ENCODE measurements at places on chromosomes 1 and 21.

DNA sequence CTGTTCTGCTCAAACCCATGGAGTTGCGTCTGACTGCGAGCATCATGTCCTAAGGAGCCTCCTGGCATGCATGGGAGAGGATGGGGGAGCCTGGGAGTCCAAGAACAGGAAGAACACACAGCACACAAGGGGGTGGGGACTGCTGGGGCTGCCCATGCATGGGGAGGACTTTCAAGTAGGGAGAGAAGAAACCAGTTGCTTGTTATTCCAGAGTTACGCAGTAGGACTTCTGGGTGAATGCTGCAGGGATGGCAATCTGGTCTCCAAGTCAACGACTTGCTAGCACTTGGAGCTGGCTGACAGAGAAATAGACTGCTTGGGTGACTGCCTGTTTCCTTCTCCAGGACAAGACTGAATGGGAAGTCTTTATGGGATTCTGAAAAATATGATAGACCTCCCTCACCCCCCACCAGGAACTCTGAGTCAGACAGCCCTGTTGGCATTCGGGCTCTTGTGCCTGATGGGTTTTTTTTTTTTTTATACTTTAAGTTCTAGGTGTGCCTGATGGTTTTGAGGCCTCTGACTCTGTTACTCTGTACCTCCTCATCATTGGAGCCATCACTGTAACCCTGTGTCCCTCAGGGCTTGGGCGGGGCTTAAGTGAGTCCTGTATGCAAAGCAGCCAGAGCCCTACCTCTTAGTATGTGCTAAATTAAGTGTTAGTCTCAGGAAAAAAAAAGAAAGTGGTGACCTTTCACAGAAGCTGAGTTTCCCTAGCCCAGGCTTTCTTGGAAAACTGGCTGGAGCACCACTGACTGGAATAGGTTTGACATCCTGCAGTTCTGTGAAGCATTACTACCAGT lies 30.3 kb downstream of the MAP3K21 start:
- no peak for DNase-seq

DNA sequence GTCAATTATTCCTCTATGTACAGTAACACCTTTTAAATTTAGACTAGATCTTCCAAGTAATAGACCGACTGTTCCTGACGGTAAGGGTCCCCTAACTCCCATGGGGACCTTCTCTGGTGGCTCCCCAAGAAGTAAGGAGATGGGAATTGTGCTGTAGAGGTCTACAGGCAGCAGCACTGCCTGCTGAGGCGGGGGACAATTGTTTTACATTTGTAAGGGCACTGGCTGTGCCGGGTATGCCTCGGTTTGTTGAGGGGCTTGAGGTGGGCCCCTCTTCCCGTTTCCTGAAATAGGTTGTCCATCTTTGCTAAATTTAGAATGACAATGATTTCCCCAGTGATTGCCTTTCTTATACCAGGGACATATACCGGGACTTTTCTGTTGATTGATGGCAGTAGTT lies 13.1 kb upstream of the L1TD1 start:
- no peak for DNase-seq

DNA sequence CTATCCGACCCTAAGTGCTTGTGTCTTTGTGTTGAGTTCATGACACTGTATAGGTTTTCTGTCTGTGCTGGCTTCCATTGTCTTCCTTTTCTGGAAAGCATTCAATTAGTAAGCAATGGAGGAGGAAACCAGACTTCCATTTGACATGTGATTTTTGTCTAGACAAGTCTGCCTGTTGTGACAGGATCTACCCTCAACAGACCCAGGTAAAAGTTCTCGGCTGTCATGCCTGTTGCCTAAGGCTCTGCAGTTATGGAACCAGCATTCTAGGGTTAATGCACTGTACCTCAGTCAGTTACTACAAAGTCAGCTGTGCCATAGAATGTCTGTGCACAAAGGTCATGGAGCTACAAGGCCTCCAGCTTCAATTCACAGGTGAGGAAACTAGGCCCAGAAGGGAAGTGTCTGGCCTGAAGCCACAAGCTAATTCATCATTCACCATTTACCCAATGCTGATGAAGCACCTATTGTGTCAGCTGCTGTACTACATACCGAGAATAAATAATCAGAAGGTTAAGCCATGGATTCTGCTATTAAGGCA lies 72.3 kb downstream of the PLPP3 start:
- DNase-seq = no peak

DNA sequence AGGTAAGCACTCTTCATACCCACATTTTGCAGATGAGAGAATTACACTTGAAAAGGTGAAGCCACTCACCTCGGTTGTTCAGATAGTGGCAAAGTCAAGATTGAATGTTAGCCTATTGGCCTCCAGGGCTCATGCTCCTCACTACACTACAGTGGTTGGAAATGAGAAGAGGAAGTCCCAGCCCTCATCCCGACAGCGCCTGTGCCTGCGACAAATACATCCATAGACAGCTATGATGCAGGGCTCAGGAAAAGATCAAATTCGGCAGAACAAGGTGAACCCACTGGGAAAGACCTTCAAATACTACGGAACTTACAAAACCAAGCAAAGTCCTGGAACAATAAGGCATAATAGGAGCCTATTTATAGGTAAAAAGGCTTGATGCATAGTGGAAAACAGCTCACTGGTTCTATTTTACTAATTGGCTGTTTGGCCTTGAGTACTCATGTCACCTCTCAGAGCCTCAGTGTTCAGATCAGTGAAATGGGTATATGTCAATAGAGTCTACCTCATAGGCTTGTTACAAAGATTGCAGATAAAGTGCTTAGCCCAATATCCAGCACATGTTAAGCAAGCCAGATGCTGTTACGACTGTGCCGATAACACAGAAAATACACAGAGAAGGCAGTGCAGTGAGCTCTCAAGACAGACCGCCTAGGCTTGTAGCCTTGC lies 3.5 kb downstream of the SPOCD1 start:
- DNase-seq = no peak

DNA sequence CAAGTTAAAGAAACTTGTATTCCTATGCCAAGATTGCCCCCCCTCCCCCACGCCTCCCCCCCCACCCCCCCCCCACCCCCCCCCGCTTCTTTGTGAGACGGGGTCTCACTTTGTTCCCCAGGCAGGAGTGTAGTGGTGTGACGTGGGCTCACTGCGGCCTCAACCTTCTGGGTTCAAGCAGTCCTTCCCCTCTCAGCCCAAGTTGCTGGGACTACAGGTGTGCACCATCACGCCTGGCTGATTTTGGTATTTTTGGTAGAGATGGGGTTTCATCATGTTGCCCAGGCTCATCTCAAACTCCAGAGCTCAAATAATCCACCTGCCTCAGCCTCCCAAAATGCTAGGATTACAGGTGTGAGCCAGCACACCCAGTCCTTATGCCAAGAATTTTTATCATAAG lies 136.6 kb downstream of the POU2F1 start:
- no peak for DNase-seq

DNA sequence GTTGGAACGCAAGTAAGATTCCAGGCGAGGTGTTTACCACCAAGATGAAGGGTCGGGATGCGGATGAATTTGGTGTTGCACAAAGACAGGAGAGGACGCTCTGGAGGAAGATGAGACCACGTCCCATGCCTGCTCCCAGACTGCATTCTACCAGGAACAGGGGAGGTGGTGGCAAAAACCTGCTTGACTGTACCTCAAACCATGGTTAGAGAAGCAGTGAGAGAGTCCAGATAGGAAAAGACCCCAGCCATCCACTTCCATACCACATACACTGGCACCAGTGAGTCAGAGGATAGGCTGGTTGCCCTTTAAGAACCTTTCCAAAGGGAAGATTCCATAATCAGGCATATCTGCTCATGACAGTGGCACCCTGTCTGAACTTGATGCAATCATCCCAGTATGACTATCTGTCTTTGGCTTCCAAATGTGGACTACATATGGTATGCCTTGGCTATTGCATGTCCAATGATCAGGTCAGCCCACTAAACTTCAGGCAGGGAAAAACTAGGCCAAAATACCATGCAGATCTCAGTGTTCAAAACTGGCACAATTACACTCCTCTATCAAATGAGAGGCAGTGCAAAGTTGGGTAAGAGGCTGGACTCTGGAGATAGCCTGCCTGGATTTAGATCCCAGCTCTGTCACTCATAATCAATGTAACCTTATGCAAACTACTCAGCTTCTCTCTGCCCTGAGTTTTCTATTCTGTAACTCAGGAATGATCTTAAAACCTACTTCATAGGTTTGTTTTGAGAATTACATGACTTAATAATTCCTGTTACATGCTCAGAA lies 20.6 kb downstream of the NPR1 start:
- no peak for DNase-seq

DNA sequence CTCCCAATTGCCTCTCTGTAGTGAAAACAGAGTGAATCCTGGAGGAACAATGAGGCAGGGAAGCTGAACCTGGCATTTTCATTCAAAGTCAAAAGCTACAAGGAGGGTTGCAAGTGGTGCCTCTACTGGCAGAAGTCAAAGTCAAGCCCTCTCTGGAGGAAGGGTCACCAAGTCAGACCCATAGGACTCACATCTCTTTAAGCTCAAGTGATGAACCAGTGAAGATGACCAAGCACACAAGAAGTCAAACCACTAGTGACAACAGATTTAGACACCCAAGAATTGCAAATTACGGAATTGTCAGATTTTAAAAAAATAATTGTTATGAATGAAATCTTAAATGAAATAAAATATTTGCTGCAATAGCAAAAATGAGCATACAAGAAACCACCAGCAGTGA lies 81.1 kb upstream of the ATP1B1 start:
- DNase-seq = no peak
